T-helper 17 cell (primary cell): ENCODE measurements at places on chromosomes 1 and 21. TPM values are rescaled to one million over a fixed set of nuclear protein-coding genes. Genes with fewer than 3 reads are reported as not detected.

- no peak for DNase-seq
These were observed 63.7 kb downstream of the NAV1 start for GRCh38 chr1:201602413-201603265.

DNA sequence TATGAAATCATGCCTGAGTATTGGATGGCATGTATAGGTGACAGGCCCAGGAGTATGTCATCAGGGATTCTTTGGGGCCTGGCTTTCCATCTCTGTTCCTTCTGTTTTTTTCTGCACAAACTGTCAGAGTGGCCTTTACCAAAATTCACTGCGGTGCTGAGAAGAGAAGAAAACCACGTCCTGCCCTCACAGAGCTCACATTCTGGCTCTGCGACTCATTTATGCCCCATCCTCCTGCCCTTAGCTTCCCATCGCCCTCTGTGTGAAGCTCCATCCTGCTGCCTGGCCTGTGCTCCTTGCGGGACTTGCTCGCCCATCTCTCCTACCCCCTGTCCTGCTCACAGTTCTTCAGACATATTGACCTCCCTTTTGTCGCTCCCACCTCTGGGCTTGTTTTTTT is 73.4 kb downstream of the HUNK start:
- no peak for DNase-seq

RIPPLY3 gene
- total RNA-seq: not detected

DNA sequence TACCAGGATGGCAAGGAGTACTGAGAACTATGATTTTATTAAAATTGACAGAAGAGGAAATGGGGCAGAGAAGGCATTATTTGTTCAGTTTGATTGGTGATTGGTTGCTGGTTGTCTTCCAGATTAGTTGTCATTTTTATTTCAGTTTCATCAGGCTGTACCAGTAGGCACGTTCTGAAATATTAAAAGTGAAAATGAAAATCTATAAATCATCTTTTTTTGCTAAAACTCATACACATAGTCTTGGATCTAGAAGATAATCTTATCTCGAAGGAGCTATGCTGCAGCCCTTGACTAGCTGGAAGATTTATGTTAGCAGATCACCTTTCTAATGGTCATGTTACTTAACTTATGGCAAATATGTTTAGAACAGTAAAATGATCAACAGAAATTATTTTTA is 29.0 kb downstream of the NEK7 start:
- no peak for DNase-seq

GRCh38 chr1:78411707-78412106 is 79.1 kb upstream of the PTGFR start:
- DNase-seq: no peak

TIAM1 gene
- 68.7 TPM for total RNA-seq

REN gene
- total RNA-seq: not detected

ACTN2 gene
- not detected for total RNA-seq
